ENCODE measurements at places on chromosomes 12 and 14.

- ATAC-seq: no peak
Measured at GRCh38 chr14:56840221-56840620, 29.9 kb upstream of the OTX2 start.

DNA sequence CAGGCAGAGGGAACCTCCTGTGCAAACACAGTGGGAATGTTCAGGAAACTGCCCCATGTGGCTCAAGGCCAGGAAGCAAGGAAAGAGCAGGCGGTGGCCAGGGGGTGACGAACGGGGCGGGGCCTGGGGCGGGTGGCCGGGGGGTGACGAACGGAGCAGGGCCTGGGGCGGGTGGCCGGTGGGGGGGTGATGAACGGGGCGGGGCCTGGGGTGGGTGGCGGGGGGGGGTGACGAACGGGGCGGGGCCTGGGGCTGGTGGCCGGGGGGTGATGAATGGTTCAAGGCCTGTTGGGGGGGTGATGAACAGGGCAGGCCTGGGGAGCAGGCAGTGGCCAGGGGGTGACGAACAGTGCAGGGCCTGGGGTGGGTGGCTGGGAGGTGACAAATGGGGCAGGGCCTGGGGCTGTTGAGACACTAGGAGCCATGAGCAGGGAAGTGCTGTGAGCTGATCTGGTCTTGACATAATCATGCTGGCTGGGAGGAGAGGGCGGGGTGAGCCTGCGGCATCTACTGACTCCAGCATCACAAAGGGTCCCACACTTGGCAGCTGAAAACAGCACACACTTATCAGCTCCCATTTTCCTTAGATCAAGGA lies 62.7 kb upstream of the FBRSL1 start:
- ATAC-seq: no peak

- ATAC-seq: no peak
Measured at GRCh38 chr12:50665170-50665569, 98.7 kb upstream of the ATF1 start.

GRCh38 chr12:11939223-11939622 lies 131.5 kb upstream of the BCL2L14 start:
- ATAC-seq: no peak

- ATAC-seq: no peak
Measured at GRCh38 chr12:132773077-132773955, 11.7 kb upstream of the ANKLE2 start.

DNA sequence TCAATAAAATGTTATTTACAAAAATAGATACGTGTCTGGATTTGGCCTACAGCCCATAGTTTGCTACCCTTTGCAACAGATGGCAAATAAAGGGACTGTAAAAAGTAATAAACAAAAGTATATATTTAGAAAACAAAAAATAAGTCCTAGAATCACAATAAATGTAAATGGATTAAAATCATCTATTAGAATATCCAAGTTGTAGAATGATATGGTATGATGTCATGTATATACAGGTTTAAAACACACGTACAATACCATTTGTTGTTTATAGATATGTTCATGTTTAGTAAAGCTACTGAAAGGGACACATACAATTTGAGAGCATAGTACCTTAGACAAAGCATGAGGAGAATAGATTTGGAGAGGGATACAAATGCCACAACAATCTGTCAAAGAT lies 219.5 kb downstream of the BCL11B start:
- no peak for ATAC-seq

- no peak for ATAC-seq
Measured at GRCh38 chr14:81819344-81819743, 285.7 kb upstream of the SEL1L start.

DNA sequence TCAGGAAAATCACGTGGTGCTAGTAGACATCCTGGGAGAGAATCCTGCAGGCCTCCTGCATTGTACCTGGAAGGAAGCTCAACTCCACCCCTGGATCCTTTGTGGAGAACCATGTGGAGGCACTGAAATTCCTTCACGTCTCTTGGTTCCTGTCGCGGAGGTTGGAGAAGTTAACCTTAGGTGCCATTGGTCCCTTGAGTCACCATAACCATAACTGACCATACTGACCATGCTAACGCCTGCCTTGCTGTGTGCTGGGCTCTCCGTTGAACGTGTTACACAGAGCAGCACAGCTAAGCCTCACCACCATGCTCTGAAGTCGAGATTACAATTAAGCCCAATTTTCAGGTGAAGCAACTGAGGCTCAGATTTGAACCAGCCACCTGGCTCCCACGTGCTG lies 18.6 kb downstream of the C14orf132 start:
- ATAC-seq: no peak

DNA sequence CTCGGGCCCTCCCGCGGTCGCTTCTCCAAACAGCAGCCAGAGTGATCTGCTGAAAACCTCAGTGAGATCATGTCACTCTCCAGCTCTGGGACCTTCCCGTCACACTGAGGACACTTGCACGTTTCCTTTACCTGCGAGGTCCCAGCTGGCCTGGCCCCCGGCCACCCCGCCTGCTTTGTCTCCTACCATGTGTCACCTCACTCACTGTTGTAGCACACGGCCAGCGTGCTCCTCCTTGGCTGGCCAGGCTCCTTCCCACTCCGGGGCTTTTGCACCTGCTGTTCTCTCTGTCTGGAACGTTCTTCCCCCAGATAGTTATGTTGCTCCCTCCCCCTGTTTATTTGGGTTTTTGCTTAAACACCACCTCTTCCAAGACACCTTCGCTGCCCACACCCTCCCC lies 199.0 kb downstream of the TSPAN9 start:
- no peak for ATAC-seq

All from stimulated activated memory B cell treated with anti-CD40 and anti-IgM and Interleukin-4, amounts not matched to agents 10 μg/mL and 1 μg/mL and 100 μg/mL, for 72 hours (primary cell).